ENCODE measurements at places on chromosomes 4 and X. TPM values are rescaled to one million over a fixed set of nuclear protein-coding genes. Genes with fewer than 3 reads are reported as not detected.

- no peak for DNase-seq
These were observed 1084.9 kb downstream of the ADGRL3 start for GRCh38 chr4:62285026-62285425.

- DNase-seq = no peak
These were observed 1.8 kb downstream of the PNMA5 start for GRCh38 chrX:152992115-152992514.

DNA sequence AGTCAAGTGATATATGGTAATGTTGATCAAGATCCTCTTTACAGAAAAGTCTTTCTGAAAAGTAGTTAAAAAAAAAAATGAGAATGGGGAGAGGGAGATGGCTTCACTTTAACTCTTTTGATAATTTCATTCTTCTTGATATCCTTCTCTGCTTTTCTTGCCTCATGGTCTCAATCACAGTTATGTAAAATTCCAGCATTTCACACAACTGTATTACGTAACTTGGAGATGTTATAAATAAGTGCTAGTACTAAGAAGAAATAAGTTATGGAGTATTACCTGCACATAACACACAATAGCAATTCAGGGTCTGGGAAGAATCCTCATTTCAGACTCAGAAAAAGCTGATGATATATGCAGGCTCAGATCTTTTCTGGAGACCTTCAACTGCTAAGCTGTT lies 22.0 kb downstream of the RUFY3 start:
- DNase-seq = no peak

DNA sequence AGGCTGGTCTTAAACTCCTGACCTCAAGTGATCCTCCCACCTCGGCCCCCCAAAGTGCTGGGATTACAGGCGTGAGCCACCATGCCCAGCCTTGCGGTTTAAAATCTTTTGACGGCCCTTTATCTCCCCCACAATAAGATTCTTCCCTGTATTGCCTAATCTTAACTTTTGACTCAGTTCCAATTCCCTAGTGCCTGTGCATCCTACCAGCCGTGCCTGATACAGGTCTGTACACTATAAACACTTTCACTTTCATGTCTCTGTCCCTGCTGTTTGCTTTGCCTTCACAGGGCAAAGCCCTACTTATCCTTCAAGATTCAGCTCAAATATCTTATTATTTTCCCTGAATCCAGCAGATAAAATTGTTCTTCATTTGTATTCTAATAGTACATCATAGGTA lies 74.6 kb downstream of the WDR44 start:
- peak; percentile 6 for DNase-seq

- DNase-seq = no peak
These were observed 3.1 kb downstream of the NKX1-1 start for GRCh38 chr4:1403177-1403583.

Gene CLNK
- total RNA-seq = not detected

Gene CRMP1
- total RNA-seq = not detected
